Midbrain (tissue), 1 donor: ENCODE measurements at places on chromosomes 6 and 20.

DNA sequence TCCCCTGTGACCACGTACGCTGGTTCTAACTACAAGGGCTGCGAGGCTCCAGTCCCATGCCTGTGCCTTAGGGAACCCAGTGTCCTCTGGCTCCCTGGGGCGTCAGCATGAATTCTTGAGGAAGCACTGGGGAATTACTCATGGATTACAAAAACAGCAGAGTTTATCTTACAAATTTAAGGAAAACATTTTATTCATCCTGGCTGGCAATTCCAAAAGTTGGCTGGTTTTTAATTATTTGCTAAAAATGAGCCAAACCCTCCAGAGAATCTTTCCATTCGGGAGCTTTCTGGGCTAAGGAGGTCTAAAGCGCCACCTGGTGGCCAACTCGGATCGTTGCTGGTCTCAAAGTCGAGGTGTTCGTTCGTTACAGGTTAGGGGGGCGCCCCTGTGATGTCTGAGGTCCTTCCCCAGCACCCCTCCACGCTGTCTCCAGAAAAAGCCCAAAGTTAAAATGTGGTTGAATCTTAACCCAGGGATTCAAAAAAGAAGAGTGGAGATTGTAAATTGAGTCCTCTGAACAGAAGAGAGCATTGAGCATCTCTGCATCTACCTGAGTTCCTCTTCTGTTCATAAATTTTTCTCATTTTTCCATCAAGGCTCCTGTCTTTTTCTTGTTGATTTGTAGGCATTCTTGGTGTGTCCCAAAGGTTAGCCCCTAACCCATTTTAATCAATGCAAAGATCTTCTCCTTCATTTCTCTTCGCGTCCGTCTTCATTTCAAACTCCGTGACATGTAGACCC lies 99.4 kb downstream of the BFSP1 start:
- peak; percentile 25 for DNase-seq

- DNase-seq = no peak
Measured at GRCh38 chr6:37438930-37439329, 5.9 kb downstream of the CMTR1 start.

DNA sequence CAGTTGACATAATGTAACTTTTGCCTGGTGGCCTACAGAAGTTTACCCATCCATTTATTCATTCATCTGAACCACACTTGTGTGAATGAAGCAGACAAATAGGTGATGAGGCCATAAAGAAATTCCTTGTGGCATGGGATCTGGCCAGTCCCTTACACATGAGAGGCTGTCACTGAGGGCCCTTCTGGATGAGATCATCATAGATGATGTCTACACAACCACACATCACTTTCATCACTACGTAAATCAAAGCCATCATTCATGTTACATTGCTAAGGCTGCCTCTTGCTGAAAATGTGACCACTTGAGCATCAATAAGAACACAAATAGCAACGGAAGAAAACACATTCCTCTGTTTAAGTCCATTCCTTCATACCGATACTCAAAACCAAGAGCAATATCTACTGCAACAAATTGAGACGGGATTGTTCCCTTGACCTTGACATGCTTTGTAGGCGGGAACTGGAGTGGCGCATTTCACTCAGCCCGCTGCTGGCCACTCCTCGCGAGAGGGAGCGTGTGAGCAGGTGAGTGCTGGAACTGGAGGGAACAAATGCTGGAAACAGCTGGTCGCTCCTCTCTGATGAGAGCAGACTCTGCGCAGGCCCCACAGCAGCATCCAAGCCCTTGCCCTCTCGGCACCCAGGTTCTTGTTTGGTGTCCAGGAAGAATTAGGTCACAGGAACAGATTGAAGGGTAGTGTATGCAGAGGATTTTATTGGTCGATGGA lies 49.3 kb downstream of the FAM50B start:
- no peak for DNase-seq

DNA sequence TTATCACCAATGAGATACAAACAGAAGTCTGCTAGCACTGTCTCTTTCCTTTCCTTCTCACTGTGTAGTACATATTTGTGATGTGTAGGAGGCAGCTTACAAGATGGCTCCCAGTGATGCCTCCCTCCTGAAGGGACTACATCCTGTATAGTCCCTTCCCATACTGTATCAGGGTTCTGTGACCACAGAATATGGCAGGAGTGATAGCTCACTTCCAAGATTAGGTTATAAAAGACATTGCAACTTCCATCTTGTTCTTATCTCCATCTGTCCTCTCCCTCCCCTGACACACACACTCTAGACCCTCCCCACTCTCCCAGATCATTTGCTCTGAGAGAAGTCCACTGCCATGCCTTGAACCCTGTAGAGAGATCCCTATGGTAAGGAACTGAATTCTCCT lies 38.0 kb downstream of the SESN1 start:
- DNase-seq = no peak

GRCh38 chr20:45105317-45105716 lies 4.4 kb upstream of the KCNS1 start:
- no peak for DNase-seq

DNA sequence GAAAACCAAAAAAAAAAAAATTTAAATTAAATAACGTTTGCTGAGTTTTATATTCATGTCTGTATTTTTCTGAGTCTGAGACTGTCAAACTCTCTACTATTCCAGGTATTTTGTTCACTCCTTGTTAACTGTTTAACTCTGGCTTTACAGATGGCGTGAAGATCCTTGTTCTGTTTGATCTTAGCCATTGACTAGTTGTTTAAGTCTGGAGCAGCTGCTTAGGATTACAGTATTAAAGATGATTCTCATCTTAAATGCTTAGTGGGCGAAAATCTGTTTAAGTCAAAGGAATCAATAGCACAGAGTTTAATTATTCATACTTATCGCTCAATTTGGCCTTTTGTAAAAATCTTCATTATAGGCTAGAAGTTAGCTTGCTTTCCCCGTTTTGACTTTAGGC lies 2.4 kb downstream of the PHACTR2 start:
- DNase-seq = no peak

DNA sequence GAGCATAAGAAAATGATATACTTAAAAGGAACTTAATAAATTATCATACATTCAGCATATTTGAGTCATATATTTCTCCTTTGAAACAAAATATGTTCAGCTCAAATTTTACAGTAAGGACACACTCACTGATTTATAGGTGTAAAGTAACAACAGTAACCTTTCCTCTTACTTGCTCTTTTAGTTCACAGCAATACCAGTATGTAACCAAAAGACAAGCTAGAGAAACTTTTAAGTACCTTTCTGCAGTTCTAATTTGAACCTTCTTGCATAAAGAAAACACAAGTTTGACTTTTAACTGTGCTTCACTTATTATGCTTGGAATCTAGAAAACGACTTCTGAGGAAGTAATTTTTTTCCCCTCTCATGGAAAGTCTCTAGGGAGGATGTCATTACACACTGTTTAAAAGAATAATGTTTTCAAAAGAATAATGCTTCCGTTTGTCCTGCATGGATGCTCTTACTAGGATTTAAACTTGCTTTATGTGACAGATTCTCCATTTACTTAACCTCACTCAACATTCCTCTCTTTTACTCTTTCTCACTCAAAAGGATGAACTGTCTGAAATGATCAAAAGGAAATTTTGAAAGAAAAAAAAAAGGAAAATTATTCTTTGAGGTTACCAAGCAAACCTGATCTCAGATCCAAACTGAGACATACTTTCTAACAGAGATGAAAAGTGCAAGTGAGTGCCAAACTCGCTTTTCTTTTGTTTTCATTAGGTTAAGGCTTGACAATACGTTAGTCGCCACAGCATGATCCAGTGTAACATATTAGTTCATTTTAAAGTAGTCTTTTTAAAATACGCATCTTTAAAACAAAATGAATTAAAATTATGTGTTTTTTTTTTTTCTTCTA lies 22.4 kb upstream of the CALHM6 start:
- no peak for DNase-seq

DNA sequence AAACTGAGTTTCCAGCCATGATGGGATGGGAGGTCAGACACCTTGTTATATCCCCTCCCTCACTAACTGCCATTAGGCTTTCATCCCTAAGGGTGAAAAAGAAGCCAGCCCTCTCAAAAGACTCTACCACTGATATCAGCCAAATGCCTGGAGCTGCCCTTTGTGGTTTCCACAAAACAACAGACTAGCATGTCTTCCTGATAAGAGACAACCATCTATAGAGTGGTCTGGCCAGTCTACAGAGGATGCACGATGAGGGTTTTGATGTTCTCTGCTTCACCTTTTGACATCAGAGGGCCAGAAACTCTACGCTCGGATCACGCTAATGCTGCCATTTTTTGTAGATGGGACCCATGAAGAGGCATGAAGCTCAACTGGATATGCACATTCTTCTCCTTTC lies 61.7 kb upstream of the ARHGAP18 start:
- no peak for DNase-seq

DNA sequence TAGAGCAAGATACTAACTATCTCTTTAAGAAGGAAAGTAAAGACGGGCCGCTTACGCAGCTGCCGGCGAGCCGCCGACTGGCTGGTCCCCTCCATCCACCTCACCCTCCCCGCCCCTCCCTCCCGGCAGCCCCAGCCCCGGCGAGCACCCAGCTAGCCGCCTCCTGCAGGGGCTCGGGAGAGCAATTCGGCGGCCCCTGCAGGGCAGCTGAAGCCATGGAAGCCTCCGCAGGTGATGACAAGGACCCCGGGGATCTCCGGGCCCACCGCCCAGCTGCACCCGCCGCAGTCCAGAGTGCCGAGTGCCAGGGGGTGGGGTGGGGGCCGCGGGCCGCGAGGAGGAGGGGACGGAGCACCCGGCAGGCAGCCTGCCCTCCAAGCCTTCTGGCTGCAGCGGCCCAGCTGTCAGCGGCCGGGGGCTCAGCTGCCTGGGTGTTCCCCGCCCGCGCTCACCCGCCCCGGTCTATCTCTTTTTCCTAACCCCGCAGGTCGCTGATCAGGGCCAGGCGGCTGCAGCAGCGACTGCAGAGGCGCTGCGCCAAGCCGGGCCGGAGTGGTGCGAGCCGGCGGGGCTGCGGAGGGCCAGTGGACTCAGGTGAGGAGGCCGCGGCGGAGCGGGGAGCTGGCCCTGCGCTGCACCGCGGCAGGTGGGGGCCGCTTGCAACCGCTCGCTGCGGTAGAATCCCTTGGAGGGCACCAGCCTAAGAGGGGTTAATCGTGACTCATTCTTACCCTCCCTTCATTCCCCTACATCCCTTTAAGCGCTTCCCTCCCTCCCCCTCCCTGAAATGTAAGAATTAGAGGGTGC lies at the start of gene SNPH:
TSS of gene SNPH (plus strand) at position 128 of the 807 bp plus-strand sequence. CDS start 29,946 bp downstream, outside the sequence.
- DNase-seq = peak; percentile 42

- no peak for DNase-seq
Measured at GRCh38 chr6:125044667-125045066, 82.4 kb downstream of the RNF217 start.

- peak; percentile 15 for DNase-seq
Measured at GRCh38 chr6:167153521-167153959, 4.2 kb downstream of the GPR31 start.

DNA sequence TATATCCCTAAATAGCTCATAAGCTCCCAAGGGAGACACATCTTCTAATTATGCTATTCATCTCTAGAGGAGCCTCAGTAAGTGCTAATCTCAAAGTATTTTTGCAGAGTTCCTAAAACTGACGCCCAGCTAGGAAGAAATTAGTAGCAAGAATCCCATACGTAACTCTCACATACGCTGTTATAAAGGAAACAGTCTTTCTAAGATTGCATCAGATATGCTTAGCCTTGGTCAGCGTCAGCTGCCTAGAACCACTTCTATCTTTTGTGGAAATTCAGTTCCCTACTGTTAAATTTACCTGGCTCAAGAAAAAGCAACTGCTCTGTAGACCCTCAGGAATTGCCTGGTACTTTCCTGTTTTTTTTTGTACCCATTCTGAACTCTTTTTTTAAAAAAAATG lies 13.6 kb downstream of the RIPOR2 start:
- DNase-seq = no peak

DNA sequence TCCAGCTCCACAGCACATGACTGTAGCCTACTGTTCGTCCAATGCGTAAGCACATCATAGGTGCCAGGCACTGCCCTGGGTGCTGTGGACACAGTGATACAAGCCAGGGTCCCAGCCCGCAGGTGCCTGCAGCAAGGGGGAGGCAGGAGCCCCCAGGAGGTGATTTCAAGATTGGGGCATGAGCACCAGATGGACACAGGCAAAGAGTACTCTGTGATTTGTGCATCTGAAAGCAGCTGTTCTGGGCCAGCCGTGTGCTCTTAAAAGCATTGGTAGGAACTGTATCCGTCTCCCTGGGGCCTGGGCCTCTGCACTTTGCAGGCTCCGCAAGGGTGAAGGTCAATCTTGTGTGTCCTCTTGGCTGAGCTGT lies 149.8 kb downstream of the SYCP2 start:
- DNase-seq = no peak

GRCh38 chr20:53938739-53939138 lies 131.7 kb downstream of the BCAS1 start:
- no peak for DNase-seq

GRCh38 chr6:143039548-143039947 lies 21.1 kb upstream of the AIG1 start:
- DNase-seq = no peak

DNA sequence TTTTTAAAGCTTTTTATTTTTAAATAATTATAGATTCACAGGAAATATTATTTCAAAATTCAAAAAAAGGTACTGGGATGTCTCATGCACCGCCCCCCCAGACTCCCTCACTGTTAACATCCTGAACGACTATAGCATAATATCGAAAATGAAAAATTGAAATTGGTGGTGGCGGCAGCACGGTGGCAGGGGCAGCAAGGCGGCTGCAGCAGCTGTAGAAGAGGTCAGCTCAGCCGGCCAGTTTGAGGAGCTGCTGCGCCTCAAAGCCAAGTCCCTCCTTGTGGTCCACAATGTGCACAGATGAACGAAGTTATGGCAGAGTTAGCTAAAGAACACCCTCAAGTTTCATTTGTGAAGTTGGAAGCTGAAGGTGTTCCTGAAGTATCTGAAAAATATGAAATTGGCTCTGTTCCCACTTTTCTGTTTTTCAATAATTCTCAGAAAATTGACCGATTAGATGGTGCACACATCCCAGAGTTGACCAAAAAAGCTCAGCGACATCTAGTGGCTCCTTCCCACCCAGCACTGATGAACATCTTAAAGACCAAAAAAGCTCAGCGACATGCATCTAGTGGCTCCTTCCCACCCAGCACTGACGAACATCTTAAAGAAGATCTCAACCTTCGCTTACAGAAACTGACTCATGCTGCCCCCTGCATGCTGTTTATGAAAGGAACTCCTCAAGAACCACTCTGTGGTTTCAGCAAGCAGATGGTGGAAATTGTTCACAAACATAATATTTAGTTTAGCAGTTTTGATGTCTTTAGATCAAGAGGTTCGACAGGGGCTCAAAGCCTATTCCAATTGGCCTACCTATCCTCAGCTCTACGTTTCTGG lies 100.8 kb downstream of the FAM217A start:
- DNase-seq = peak; percentile 56

DNA sequence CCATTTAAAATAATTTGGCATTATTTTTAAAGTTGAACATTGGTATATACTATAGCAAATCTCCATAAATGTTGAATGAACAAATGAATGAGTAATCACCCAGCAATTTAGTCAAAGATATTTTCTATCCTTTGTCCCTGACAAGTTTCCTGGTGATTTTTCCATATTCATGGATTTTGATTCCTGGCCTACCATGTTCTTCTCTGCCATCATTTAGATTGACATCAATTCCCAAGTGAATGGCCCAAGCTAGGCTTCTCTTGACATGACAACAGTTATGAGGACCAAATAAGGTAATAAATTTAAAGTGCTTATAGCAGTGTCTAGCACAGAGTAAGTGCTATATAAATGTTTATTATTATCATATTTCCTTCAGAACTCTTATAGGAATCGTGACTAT lies 120.1 kb upstream of the ADGRF1 start:
- no peak for DNase-seq
